ENCODE measurements at places on chromosomes 1 and 21.

- peak; percentile 42 for DNase-seq
These were observed 17.2 kb downstream of the HENMT1 start for GRCh38 chr1:108643492-108644335.

- no peak for DNase-seq
These were observed 31.4 kb downstream of the QSOX1 start for GRCh38 chr1:180185971-180186645.

DNA sequence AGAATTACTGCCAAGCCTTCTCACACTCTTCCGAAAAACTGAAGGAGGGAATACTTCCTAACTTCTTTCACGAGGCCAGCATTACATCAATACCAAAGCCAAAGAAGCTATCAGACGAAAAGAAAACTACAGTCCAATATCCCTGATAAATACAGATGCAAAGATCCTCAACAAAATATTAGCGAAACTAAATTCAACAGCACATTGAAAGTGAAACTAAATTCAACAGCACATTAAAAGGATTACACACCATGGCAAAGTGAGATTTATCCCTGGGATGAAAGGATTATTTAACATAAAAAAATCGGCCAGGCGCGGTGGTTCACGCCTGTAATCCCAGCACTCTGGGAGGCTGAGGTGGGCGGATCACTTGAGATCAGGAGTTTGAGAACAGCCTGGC lies 176.8 kb downstream of the FAF1 start:
- DNase-seq = no peak

DNA sequence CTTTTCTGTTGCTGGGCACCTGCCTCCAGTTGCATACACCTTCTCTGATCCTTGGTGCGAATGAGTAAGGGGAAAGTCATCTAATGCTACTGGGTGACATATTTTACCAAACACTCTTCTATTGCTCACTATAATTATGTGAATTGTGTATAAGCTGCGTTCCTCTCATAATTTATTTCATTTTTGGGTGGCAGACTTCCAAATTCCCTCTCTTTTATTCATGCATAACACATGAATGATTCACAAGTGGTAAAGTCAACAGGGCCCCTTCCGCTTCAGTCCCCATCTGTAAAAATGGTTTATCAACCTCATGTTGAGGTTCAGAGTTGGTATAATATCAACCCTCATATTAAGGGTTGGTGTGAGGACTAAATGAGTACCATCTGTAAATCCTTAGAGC lies 3.2 kb upstream of the QSOX1 start:
- DNase-seq = no peak

DNA sequence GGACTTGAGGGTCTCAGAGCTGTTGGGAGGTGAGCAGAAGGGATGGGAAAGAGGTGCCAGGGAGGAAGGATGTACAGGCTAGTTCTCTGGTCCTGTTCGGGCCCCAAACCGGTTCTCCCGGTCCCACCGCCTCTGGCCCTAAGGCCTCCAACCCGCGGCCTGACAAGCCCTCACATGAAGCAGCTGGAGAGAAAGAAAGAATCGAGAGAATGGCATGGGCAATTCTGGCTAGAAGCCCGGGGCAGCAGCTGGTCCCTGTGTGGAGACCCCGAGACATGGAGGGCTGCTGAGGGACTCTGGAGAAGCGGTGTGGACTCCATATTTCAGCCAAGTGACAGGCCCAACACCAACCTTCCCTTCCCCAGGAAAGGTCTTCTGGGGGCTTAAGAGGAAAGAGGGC lies 730 bp downstream of the CDC42SE1 start:
- DNase-seq = peak; percentile 59

- DNase-seq = no peak
These were observed 32.2 kb downstream of the C8B start for GRCh38 chr1:56933606-56934005.

DNA sequence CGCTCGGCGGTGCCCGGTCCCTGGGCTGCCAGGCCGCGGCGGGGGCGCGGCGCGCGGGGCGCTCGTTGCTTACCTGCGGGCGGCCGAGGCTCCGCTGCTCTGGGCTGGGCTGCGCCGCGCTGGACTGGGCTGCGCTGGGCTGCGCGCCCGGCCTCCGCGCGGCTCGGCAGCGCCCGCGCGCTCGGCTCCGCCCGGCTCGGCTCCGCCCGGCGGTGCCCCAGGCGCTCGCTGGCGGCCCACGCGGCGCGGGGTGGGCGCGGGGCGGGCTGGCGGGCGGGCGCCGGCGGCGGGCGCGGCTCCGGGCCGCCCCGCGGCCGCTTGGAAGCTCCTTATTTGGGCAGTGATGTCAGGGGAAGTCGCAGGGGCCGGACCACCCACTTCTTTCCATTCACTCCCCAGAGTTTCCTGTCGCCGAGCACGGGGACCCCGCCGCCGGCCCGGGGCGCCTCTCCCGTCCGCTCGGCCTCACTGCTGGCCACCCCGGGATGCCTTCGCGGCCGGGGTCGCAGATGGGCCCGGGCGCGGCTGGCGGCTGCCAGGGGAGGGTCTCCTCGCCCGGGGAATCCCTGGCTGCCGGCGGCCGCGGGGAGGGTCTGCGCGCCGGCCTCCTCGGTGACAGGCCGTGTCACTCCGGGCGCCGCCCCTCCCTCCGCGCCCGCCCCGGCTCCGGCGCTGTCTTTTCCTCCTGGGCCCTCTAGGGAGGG lies 177.7 kb upstream of the EDN2 start:
- DNase-seq = peak; percentile 90

DNA sequence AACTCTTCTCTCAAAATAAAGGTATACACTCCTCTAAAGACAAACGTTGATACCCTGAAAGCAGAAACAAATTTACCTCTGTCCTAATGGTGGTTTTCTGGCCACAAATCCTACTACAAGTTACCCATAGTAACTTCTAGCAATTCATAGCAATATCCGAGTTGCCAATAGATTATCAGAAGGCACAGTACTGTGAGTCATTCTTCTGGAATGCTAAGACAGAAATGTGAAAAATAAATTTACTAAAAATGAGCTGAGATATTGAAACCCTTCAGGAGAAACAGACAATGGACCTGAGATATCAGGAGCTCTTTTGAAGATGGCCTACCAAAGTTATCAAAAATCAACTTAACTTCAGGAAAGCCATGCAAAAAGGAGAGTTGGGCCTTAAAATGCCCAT lies 715.0 kb upstream of the ADAMTS5 start:
- no peak for DNase-seq

GRCh38 chr1:26853156-26853555 lies 9.8 kb upstream of the SFN start:
- peak; percentile 86 for DNase-seq

GRCh38 chr1:245742896-245743295 lies 588.1 kb downstream of the KIF26B start:
- peak; percentile 69 for DNase-seq

DNA sequence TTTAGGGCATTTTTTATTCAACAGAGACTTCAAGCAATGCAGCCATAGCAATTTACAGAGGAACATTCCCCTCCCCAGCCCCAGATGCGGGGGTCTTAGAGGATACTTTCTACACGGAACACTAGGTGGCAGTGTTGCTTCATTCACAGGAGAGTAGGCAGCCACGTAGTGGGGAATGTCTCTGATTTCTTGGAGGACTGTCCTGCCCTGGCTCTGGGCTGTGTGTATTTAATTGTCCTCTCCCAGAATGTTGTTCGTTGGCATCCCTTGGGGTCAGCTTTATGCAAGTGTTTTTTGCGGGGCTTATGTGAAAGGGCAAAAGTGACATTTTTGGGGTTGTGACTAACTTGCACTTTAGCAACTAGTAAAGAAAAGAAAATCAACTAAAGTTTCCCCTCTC lies 96.9 kb downstream of the PAPPA2 start:
- peak; percentile 87 for DNase-seq

GRCh38 chr21:39489380-39489924 lies 37.7 kb downstream of the SH3BGR start:
- no peak for DNase-seq

- DNase-seq = no peak
These were observed 8.5 kb downstream of the CCT8 start for GRCh38 chr21:29064850-29065481.

GRCh38 chr1:104476126-104476525 lies 726.4 kb downstream of the AMY1C start:
- DNase-seq = no peak

DNA sequence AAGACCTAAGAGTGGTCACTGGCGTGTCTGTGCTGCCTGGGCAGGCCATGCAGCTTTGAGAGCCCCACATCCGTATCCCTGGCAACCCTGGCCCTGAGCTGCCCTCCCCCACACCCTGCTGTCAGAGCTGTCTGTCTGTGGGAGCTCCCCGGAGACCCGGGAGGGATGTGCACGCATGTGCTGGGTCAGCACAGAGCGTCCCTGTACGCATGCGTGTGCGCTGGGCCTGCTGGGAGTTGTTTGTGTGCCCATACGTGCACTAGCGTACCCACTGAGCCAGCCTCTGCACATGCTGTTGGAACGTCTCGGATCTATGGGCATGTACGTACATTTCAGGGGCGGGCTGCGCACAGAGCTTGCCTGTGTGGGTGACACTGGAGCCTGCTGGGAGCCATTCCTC lies 89.3 kb downstream of the EPHB2 start:
- no peak for DNase-seq
